ENCODE measurements at places on chromosomes 5 and 9.

GRCh38 chr5:94467954-94468930 is 150.2 kb downstream of the KIAA0825 start:
- no peak for DNase-seq

DNA sequence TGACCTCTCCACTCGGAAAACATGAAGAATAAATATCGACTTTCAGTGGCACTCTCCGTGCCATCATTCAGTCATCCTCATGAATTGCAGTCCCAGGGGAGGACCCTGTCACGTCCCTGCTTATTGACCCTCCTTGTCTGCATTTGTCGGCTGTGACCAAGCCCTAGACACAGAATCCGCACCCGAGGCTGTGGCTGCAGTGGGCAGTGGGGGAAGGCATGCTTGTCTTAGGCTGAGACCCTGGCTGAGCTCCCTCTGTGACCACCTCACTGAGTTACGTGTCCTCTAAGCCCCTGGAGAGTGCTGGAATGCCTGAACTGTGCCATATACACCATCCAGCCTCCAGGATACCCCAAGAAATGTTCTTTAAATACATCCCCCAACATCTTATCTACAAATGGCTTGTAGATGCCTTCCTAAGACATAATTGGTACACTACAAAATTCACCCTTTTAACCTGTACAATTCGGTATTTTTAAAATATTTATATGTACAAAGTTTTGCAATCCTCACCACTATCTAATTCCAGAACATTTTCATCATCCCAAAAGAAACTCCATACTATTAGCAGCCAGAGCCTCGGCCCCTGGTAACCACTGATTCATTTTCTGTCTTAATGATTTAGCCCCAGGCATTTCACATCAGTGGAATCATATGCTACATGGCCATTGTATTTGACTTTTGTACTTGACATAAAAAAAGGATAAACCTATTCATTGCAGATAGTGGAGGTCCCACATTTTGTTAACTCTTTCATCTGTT is 80.8 kb upstream of the ICE1 start:
- DNase-seq = no peak

DNA sequence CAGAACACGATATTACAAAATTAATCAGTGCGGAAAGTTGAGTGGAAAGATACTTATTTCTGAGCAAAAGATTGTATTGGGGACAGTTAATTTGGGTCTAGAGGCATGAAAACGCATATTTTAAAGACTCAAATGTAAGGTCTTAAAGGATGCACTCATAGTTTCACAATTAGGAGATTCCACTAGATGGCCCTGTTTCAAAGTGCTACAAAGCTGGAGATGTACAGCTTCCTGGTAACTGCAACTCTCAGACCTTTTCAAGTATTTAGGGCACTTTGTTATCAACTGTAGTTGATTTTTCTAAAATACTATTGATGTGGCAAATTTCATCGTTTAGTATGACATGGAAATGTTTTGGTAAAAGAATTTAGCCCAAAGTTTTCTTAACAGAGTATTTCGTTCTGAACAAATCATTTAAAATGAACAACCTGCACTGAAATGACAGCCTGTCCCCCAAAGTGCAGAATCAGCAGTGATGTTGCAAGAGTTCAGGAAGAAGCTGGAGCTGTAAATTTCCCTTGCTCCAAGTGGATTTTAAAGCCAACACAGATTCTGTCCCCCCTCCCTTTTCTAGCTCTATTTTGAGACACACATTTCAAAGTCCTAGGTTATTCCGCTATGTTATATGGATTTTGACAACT is 16.2 kb upstream of the NDUFB6 start:
- no peak for DNase-seq

DNA sequence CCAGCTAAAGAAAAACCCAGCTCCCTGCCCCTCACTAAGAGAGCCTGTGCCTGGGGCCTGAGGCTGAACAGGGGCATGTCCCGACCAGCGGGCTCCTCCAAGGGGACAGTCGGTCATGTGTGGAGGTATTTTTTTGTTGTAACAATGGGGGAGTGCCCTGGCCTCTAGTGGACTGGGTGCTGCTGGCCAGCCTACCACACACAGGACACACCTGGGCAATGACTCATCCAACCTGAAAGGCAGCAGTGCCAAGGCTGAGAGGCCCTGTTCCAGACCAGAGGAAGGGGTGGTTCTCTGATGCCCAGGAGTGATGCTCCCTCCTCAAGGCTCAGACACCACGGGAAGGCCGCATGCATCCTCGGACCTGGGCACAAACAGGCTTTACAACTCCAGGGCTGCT is 181.5 kb downstream of the OLFM1 start:
- no peak for DNase-seq

DNA sequence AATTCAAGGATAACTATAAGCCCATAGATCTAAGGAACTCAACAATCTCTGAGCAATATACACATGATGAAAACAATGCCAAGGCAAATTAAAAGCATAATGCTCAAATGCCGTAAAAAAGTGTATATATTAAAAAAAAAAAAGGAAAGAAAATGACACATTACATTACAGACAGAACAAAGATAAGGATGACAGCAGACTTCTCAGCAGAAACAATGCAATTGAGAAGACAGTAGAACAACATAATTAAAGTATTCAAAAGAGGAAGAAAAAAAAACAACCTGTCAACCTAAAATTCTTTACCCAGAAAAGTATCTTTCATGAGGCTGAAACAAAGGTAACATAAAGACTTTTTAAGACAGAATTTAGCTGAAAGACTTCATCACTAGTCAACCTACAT is 591.7 kb downstream of the ZNF608 start:
- DNase-seq = no peak

DNA sequence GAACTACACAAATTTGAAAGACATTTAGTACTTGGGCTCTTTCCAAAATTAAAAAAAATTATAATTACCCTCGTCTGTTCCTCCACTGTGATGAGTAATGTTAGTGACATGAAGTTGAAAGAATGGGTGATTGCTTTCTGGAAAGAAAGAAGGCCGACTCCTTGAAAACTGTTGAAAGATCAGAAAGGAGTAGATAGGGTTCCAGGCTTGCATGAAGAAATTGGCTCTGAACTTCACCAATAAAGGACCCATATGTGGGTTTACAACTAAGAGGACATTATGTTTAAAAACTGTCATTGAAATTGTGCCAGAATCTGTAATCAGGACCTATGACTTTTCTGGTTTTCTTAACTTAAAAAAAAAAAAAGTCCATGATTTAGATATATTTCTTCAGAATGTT is 20.7 kb upstream of the MOCS2 start:
- DNase-seq = no peak

GRCh38 chr5:29949301-29949872 is 1244.1 kb upstream of the CDH6 start:
- no peak for DNase-seq

- DNase-seq = no peak
These were observed 917.0 kb downstream of the CDH9 start for GRCh38 chr5:26121338-26121737.

- DNase-seq = no peak
These were observed 24.4 kb upstream of the C5orf46 start for GRCh38 chr5:147930769-147931168.

- DNase-seq = no peak
These were observed 51.4 kb downstream of the PFDN1 start for GRCh38 chr5:140251527-140251973.

- DNase-seq = no peak
These were observed 20.9 kb upstream of the ASPN start for GRCh38 chr9:92503156-92503555.

GRCh38 chr9:21097817-21098216 is 20.1 kb upstream of the IFNB1 start:
- no peak for DNase-seq

DNA sequence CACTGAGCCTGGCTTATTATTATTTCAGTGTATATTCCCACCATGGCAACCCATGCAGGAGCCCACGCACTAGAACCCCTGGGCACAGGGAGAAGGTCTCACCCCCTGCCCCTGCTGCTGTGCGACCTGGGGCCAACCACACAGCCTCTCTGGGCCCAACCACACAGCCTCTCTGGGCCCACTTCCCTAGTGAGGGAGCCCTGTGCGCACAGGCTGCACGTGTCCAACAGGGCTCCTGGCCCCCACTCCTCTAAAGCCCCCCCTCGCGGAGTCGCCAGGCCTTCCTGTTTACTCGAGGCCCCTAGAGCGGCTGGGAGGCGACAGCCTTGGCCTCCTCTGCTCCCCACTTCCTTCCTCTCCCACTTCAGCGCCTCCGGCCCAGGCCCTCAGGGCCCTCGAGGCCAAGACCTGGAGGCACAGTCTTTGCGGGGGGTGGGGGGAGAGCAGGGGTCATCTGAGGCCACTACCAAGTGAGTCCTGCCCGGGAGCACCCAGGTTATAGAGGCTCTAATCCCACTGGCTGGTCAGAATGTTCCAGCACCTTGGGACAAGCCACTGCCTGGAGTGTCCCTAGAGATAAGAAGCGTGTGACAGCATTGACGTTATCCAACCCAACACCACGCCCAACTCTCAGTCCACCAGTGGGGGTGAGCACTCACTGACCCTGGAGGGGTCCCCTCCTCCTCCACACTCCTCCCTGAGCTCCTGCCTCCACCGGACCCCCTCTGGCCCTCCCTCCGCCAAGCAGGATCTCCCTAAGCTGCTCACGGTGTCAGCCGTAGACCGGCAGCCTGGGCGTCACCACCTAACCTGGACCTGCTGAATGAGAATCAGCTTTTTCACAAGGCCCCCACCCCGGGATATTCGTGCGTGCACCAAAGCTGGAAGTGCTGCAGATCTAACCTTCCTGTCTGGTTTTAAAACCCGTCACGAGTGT is 7.9 kb upstream of the ENG start:
- DNase-seq = peak; percentile 94

DNA sequence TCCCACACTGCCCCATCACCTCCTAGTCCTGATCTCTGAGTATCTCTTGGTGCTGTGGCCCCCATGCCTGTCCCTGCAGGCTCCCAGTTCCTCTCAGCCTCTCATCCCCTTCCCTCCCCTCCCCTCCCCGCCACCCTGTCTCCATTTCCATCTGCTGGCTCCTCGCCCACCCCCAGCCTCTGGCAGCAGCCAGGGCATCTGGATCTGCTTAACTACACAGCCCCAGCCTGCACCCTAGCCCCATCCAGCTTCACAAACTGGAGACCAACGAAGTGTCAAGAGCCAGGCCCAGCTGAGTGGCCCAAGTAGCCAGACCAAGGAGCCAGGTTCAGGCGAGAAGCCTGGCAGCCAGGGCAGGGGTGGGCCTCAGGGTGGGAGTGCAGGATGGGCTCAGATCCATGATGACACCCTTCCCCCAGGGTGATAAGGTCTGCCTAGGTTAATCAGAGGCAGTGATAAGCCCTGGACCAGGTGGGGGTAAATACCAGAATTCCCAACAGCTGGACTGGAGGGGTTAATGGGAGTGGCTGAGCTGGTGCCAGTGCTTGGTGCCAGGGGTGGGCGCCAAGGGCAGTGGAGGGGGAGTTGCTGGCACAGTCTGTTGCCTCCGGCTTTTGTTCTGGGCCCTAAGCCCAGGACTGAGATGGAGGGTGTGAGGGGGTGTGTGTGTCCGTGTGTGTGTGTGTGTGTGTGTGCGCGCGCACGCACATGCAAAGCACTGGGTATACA is 2.5 kb downstream of the IL11RA start:
- peak; percentile 86 for DNase-seq

- DNase-seq = no peak
These were observed 45.6 kb downstream of the GSN start for GRCh38 chr9:121313458-121314152.

DNA sequence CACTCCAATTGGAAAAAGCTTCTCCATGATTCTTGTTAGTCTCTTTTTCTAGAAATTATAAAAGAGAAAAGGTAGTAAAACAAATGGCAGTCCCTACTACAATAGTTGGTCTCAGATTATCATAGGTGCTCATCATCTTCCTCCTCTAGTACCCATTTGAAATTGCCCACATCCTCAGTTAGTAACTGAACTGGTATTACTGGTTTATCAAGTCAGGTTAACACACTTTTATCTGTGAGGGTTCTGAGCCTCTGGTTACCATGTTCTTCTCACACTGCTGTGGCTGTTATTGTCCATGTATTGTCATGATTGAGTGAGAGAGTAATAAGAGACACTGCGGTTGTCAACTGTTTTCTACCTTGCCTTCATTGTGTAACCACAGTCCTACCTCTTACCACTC is 901.7 kb downstream of the TLE1 start:
- DNase-seq = no peak

- DNase-seq = no peak
These were observed 264.6 kb downstream of the TMEM167A start for GRCh38 chr5:82812575-82812974.

DNA sequence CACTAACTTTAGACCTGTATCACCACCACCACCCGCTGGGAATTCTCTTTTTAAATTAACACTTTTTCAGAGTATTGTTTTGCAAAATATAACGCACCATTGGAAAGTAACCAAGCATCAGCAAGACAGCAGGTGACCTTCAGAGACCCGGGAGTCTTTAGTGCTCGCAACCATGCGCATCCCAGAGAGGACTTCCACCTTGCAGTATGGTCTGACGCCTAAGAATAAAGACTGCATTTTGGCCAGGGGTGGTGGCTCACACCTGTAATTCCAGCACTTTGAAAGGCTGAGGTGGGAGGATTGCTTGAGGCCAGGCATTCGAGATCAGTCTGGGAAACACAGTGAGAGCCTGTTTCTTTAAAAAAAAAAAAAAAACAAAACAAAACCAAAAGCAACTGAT is 113.8 kb downstream of the MED27 start:
- DNase-seq = no peak

GRCh38 chr5:146199176-146199815 is 4.1 kb upstream of the RBM27 start:
- DNase-seq = no peak

DNA sequence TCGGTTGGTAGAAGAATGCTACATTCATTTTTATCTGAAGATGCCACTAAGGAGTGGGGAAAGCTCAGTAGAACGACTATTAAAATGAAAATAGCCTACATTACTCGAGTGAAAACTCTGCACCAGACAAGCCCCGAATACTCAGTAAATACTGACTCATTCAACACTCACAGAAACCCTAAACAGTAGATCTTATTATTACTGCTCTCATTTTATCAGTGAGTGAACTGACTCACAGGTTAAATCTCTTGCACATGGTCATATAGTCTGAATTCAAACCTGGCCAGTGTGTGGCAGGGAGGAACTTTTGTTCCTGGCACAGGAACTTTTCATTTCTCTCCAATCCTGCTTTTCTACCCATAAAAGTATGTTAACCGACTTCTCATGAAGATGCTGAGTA is 9.6 kb upstream of the PAPPA start:
- DNase-seq = no peak

GRCh38 chr5:127041571-127041970 is 11.2 kb upstream of the MARCHF3 start:
- no peak for DNase-seq

- DNase-seq = no peak
These were observed 79.5 kb upstream of the LHFPL2 start for GRCh38 chr5:78727786-78728761.

GRCh38 chr9:110768886-110769285 is 100.3 kb downstream of the MUSK start:
- DNase-seq = no peak

DNA sequence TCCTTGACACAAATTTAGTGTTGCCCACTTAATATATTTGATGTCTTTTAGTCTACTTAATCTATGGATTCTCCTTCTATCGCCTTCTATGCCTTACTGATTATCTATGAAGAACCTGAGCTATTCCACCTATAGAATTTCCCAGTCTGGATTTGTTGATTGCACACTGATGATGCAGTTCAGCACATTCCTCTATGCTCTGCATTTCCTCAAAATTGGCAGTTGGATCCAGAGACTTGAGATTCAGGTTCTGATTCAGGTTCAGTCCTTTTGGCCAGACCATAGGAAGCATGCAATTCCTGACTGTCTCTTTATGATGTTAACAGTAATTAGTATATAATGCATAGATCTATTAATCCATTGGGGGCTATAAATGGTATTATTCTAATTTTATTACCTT is 13.8 kb downstream of the SLC22A5 start:
- no peak for DNase-seq
